Gastroesophageal sphincter (tissue), 4 donors: ENCODE measurements at places on chromosomes 1 and 21. TPM values are rescaled to one million over a fixed set of nuclear protein-coding genes. Genes with fewer than 3 reads are reported as not detected.

Gene SLC6A9
- total RNA-seq: 5.5 TPM

Gene KCNJ15
- total RNA-seq: 0.81 TPM

Gene TMEM269
- total RNA-seq: not detected

Gene CYYR1
- total RNA-seq: 28.4 TPM

DNA sequence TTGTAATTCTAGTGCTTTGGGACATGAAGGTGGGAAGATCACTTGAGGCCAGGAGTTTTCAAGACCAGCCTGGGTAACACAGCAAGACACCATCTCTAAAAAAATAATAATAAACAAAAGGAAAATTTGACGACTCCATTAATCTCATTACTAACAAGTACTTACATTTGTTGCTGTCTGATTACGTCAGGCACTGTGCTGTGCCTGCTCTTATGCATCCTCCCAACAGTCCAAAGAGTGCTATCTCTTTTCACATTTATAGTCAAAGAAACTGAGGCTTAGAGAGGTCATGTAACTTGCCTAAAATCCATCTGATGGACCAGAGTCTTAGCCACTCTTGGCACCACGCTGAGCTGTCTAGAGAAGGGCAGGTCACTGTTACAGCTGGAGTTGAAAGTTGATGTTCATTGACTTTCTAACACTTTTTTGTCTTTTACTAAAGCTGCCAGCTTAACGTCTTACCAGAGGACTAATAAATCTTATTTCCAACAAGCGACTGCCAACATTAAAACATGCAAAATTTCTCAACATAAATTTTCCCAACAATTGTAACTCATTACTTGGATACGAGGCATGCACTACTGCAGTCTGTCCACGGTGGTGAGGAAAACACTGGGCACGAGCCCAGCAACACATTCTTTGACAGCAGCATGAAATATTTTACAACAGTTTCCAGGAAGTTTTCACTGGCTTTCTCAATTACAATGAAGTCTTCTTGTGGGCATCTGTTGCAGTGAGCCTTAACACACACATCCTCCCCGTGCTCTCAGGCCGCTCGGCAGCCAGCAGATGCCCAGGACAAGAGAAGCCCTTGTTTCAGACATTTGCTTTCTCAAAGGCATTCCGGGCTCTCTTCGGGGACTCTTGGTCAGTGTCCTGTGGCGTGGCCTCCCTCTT is 262.9 kb upstream of the PROX1 start:
- peak; percentile 77 for ATAC-seq

GRCh38 chr1:59928996-59929395 is 2.4 kb upstream of the CYP2J2 start:
- ATAC-seq: no peak

- ATAC-seq: no peak
Measured at GRCh38 chr1:23037081-23037740, 17.9 kb downstream of the KDM1A start.

DNA sequence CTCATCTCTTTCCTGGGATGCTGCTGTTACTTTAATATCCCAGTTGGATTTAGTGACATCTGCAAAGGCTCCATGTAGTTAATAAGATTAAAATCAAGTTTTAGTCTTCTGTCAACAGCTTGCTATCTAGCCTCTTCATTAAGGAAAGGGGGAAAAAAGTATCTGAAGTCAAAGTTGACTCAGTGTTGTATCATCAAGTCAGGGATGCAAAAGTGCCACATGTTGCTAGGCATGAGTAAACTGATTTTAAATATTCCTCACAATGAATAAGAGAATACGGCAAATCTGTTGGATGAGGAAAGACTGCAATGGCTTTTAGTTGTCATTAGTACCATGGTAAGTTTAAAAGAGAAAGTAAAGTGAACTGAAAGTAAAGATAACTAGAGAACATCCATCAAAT is 383.2 kb upstream of the ZRANB2 start:
- no peak for ATAC-seq

GRCh38 chr1:8495928-8496401 is 178.1 kb downstream of the SLC45A1 start:
- no peak for ATAC-seq

- no peak for ATAC-seq
Measured at GRCh38 chr1:158003406-158003800, 10.0 kb downstream of the KIRREL1 start.

GRCh38 chr1:231527586-231528171 is 790 bp upstream of the TSNAX start:
- ATAC-seq: no peak
